ENCODE measurements at places on chromosomes 2 and 18.

DNA sequence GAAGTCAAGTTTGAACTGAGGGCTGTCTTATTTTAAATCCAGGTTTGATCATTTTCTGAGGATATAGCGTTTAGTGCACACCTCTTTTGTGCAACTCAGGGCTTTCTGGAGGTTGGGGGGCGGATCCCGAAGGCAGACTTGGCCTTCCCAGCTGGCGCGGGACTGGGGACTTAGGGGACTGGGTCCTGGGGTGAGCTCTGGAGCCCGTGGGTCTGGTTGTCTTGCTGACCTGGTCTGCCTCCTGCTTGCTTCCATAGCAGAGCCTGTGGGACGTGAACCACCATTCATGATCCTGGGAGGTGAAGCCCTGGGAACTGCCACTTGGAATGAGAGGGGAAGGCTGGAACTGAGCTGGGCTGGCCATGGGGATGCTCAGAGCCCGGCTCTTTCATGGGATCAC, 63.1 kb downstream of the AGAP1 start:
- no peak for DNase-seq

DNA sequence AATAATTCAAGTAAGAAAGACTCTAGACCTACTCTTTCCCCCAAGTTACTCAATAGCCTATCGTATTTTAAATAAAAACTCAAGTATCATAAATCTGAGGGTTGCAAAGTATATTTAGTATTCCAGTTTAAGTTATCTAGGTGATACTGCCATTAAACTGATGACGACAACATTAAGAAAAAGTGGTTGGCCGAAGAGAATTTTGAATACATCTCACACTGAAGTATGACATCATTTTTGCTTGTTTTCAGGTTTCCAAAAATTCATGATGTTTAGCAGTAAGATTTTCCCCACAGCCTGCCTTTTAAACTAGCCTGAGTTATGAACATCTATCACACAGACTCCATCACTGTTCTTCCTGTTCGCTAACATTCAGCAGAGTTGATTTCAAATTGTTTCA, 102.1 kb upstream of the RAB27B start:
- no peak for DNase-seq

DNA sequence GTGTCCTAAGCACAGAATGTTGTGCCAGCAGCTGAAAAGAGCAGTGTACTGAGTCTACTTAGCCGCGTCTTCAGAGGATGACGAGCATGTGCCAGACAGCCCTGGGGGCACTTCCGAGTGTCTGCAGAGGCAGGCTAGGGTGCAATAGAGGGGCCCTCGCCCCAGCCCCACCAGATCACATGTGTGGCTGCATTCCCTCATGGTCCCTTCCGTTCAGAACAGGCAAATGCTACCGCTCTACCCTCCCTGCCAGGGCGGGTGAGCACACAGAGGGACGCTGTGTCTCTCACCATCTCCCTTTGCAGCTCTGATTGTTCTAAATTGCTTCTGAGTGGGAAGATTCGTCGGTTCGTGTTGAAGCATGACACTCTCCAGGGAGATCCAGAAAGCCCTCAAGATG, 212.2 kb upstream of the RAB12 start:
- no peak for DNase-seq

DNA sequence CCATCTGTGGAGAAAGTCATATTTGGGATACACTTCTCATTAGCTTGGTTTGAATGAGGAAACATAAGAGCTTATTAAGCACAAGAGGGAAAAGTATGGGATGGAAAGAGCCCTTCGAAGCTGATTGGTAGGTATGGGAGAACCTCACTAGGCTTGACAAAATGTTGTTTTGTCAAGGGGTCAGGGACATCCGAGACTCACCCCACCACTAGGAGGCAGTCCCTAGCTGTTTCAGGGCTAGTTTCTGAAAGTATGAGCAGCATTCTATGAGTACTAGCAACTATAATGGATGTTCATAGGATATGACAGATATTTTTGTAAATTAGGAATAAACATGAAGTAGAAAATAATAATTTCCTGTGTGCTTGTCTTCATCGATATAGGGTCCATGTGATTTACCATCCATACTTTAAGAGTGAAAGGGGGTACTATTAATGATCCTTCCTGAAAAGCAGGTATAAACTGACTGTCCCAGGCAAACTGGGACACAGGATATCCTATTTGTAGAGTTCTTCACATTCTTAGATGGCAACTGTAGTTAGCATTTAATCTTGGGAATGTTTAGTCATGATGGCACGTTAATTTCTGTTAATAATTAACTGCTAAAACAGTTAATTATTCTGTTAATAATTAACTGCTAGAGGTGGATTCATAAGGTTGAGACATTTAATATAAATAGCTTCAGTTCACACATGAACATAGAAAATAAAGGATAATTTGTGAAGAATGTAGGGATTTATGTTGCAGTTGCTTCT, 28.4 kb downstream of the OTX1 start:
- DNase-seq = no peak

DNA sequence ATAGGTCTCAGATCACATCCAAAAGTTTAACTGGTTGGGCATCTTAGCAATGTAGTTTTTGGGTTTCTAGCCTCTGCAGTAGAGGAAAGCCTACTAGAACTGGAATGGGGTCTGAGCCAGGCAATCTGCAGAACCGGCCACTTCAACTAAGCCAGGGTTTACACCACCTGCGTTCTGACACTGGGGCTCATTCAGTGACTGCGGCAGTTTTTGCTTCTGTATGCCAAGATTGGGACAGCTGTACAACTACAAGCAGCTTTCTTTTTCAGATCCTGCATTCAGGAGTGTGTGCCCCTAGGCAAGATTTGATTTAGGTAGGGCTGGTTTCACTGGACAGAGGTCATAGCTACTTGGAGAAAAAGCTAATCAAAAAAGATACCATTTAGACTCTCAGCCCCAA, 43.7 kb upstream of the IGFBP5 start:
- no peak for DNase-seq

- DNase-seq = no peak
These were observed 163.5 kb downstream of the UXS1 start for GRCh38 chr2:106030287-106031268.

DNA sequence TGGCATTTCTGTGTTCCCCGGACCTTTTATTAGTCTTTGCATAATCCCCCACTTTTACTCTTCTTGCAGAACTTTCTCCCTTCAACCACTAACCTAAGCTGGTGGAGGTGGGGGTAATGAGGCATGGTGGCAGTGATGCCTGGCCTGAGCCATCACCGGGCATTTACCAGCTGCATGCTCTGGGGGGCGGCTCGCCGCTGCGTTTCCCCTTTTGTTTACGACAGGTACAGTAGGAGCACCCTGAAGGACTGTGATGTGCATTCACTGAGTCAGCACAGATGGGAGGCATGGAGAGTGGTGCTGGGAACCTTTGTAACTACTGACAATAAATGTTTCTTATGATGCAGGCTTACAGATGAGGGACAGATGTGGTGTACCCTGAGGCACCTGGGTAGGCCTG, 46.9 kb downstream of the PLEKHB2 start:
- no peak for DNase-seq

- DNase-seq = no peak
These were observed 5.1 kb downstream of the CHPF start for GRCh38 chr2:219538504-219538951.

DNA sequence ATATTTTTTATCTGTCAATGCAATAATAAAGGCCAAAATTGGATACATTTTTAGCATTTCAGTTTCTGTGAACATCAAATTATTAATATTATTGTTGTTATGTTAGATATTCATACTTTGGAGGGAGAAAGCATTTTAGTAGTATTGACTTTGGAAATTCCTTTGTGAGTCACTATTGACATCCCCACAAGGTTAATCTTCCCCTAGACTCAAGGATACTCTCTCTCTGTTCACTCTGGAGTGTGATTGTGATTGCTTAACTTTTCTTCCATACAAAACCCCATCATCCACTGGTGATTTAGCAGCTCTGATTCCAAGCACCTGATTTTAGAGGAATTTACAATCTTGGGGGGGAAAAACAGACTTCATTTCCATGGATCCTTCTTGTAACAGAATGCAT, 352.0 kb downstream of the THSD7B start:
- DNase-seq = no peak

- DNase-seq = no peak
These were observed 263.0 kb downstream of the EIPR1 start for GRCh38 chr2:3114406-3115185.

DNA sequence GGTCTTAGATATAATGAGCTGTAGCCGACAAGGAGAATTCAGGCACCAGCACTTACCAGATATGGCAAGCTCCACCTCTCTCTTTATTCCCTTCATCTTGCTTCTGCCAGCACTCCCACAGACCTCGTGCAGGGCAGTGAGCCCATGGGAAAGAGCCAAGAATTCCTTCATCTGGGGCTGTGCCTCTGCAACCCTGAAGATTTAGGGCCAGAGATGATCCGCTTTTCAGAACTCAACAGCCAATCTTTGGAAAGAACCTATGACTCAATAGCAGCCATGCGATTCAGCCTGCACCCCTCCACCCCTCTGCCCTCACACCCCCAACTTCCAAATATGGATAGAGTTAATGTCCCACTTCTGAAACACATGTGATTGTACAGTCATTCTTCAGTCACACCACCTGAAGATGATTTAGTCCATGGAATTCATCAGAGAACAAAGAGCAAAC, 533.7 kb upstream of the TNP1 start:
- no peak for DNase-seq

GRCh38 chr2:113060796-113061195, 1.8 kb downstream of the IL36RN start:
- DNase-seq = no peak

DNA sequence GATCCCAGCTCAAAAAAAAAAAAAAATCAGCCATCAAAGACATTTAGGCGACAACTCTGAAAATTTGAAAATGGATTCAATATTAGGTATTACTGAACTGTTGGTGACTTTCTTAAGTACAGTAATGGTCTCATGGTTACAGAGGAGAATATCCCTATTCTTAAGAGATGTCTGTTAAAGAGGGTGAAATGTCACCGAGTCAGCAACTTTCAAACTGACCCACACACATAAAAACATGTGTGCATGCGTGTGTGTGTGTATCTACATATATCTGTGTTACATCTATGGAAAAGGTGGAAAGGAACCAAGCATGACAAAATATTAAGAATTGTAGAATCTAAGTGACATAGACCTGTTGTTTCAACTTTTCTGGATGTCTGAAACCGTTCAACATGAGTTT, 41.6 kb upstream of the GLI2 start:
- DNase-seq = no peak

GRCh38 chr18:49572611-49573345, 10.9 kb downstream of the LIPG start:
- DNase-seq = no peak

- peak; percentile 65 for DNase-seq
These were observed 1.7 kb downstream of the CXCR4 start for GRCh38 chr2:136116151-136116812.

GRCh38 chr18:43547456-43547855, 270.2 kb upstream of the SYT4 start:
- no peak for DNase-seq

DNA sequence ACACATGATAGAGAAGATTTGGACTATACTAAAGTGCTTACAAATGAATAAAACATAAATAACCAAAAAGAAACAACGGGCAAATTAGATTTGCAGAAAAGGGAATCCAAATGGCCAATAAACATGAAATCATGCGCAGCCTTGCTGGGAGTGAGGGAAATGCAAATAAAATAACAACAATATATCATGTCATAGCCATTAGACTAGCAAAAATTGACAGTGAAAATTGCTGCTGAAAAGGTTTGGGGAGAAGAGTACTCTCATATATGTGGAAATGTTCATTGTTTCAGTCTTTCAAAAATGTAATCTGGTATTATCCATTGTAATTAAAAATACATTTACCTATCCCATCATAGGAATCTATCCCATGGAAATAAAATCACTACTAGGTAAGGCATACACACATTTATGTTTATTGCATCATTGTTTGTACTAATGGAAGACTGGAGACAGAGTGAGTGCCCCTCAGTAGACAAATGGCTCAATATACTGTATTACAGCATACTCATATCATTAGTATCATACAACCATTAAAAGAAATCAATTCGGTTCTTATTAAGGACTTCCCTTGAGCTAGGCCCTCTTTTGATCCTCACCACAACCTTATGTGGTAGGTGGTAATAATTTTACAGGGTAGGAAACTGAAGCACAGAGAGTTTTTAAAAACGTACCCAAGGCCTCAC, 94.1 kb upstream of the MSTN start:
- no peak for DNase-seq

GRCh38 chr2:98480598-98480997, 35.9 kb downstream of the INPP4A start:
- DNase-seq = no peak

GRCh38 chr2:52686935-52687334, 1080.7 kb upstream of the CHAC2 start:
- DNase-seq = no peak

GRCh38 chr2:226057914-226058313, 658.4 kb downstream of the NYAP2 start:
- no peak for DNase-seq

GRCh38 chr2:10778724-10779115, 33.9 kb downstream of the PDIA6 start:
- no peak for DNase-seq

GRCh38 chr2:50355891-50356290, 676.0 kb downstream of the NRXN1 start:
- DNase-seq = no peak

DNA sequence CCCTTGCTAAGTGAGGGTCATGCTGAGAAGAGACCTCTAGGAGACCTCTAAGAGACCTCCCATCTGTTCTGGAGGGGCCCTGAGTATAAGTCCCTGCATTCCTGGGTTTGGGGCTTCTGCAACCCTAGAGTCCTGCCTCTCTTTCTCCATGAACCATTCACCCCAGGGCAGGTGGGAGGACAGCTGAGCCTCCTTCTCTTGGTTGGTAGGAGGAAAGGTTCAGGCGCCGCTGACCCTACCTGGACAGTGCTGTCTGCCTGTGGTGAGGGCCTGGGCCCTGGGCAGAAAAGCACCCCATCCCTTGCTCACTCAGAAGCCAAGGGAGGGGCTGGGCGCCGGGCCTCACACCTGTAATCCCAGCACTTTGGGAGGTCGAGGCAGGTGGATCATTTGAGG, 604 bp upstream of the VIL1 start:
- no peak for DNase-seq

DNA sequence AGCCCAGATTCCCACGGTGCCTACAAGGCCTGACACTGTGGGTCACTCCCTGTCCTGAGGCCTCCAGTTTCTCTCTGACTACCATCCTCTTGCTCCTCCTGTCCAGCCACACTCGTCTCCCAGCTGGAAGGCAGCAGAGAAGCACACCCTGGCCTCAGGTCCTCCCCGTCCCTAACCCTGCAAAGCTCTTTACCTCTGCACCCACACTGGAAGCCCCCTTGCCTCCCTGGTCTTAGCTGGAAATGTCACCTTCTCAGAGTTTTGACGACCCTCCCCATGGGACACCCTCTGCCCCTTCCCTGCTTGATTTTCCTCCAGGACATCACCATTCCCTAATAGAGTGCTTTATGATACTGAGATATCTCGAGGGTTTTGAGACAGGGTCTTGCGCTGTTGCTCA, 10.6 kb downstream of the RNU2-63P start:
- no peak for DNase-seq

GRCh38 chr18:61753373-61753772, 139.4 kb downstream of the RNF152 start:
- DNase-seq = no peak
